Stromal cell of bone marrow (primary cell): ENCODE measurements at places on chromosomes 16 and 17.
A peak's percentile ranks its signal among the peaks of the same experiment; 100 is the strongest.

DNA sequence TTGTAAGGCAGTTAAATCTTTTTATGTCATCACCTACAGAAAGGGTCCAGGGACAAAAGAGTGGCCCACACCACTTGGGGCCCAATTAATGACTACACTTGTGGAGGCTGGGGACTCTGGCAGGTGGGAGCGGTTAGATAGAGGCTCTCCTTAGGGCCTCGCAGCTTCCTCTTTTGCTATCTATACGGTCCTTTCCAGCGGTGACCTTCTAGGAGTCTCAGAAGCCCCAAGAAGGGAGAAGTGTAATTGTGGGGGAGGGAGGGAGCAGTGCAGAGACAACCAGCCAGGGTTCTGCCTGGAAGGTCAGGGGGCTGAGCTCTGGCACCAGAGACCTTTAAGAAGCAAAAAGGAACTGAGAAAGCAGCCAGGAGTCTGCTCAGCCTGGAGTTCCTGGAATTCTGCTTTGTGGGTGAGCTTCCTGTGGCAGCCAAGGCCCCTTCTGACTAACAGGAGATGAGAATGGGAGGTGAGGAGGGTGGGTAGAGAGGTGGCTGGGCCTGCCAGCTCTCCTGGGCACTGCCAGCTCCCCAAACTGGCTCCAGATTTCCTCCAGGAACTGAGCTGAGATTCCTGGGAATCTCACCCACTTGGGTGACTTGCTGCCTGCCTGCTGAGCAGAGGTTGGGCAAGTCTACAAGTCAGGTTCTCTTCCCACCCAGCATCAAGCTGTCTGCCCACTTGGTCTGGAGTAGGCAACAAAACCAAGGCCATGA is 16.3 kb upstream of the MAP3K14 start:
- no peak for DNase-seq

GRCh38 chr16:4894276-4895150 is 42.4 kb downstream of the PPL start:
- DNase-seq: no peak

- DNase-seq: no peak
These were observed 233.1 kb upstream of the AXIN2 start for GRCh38 chr17:65794572-65794971.

DNA sequence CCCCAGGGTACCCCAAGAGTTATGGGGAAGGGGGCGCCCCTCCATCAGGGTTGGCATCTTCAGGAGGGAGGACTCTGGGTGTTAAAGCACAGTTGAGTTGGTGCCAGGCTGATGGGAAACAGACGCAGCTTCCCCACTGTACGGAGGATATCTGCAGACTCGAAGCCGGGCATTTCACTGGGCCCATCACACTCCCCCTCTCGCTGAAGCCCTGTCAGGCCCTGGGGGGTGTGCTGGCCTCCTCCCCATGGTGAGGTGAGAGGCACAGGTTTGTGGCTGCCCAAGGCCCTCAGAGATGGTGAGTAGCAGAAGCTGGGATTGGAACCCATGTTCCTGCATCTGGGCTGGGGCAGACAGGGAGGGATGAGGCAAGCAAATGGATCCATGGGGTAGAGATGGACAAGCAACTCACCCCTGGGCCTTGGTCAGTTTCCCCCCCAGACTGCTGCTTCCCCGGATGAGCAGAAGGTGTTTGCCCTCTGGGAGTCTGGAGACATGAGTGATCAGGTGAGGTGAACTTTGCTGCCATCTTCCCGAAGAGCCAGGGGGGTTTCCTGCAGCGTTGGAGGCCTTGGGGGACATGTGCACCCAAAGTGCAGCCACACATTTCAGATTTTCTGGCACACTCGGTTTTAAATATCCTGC is 31.0 kb downstream of the POLR3E start:
- DNase-seq: no peak

GRCh38 chr17:65455972-65456343 is 105.5 kb downstream of the AXIN2 start:
- no peak for DNase-seq

GRCh38 chr17:61294286-61294685 is 105.4 kb upstream of the TBX2 start:
- DNase-seq: no peak

DNA sequence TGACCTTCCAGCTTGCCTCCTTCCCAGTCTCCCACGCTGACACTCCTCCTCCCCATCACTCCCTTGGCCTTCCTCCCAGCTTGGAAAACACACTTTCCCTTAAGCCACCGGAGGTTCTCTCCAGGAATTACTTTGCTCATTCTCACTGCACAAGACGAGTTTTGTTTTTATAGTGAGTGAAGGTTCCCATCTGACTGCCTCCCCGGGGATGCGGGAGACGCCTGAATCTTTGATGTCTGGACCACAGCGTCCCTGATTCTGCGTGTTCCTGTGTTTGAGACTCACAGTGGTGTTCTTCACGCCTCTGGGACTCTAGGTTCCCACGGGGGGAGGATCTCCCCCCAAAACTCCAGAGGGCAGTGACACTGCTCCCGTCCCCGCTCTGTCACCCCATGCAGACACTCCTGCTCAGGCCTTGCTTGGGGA is 2.0 kb downstream of the DNAI2 start:
- DNase-seq: peak; percentile 62

DNA sequence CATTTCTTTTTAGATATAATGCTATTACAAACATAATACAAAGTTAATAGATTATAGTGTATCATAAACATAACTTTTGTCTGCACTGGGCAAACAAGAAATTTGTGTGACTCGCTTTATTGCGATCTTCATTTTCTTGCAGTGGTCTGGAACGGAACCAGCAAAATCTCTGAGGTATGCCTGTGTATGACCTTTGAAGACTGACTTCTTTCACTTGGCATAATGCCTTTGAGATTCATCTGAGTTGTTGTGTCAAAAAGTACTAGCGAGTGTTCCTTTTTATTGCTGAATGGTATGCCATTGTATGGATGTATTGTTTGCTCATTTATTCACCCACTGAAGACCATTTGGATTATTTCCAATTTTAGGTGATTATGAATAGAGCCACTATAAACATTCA is 69.2 kb downstream of the TANC2 start:
- DNase-seq: peak; percentile 51

DNA sequence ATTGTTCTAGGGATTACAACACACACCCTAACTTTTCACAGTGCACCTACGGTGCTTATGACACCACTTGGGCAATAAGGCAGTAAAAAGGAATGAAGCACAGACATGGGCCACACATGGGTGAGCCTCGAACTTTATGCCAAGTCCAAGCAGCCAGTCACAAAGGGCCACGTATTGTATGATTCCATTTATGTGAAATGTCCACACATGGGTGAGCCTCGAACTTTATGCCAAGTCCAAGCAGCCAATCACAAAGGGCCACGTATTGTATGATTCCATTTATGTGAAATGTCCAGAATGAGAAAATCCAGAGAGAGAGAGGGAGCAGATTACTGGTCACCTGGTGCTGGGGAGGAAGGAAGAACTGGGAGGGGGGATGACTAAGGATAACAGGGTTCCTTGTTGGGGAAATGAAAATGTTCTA is 22.2 kb downstream of the RMI2 start:
- DNase-seq: no peak

DNA sequence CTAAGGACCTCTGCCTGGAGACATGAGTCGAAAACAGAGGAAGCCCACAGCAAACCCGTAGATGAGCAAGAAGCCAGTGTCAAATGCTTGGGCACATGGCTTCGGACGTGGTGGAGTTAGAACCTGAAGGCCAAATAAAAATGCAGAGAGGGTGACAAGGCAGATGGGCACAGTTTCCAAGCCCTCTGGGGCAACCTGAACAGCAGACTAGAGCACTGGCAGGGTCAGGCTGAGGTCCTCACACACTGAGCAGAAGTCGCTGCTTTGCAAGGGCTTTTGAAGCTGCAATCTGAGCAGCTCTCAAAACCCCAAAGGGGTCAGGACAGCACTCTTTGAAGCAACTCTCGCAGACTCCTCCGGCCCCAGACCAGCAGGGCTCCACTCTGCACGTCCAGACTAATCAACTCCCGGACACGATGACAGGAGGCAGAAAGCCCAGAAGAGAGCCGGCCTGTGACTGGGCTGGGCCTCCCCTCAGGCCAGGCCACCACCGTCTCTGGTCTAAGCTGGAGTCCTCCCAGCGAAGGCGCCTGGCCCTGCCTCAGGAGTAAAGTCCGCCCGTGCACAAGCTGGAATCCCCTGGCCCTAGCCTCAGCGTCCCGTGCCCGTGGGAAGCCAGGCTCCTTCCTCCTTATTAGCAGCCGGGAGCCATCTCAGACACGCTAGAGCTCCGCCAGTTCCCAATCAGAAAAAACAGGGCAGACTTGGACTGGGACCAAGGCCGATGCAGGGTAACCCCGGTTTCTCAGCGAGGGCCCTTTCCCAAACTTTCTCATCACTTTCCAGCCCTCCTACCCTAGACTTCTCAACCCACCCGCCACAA is 924 bp downstream of the SMARCD2 start:
- no peak for DNase-seq

GRCh38 chr16:22898874-22899348 is 84.9 kb downstream of the HS3ST2 start:
- DNase-seq: peak; percentile 9

DNA sequence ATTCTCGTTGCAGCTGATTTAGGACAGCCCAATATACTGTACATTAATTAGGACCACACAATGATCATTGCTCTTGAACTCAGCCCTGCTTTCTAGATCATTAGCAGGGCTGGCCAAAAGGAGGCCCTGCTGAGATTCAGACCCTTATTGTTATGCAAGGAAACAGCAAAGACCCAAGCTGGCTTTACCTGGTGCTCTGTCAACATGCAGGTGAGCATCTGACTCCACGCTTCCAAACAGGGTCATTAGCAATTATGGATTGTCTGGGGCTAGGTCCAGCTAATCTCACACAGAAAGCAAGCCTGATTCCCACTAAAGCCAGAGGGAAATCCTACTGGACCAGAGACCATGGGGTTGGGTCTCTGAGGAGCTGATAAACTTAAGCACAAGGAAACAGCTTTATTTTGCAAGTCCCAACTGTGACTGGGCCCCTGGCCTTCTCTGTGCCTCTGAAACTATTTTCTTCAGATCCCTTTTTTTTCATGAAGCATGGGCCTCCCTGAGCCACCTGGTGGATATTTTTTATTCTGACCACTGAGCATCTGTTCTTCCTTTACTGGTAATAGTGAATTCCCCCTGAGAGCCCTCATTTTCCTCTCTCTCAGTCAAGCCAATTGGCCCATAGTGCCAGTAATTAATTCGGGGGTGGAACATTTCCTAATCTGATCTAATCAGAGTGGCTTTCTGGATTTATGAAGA is 236.1 kb downstream of the GRIN2A start:
- DNase-seq: no peak

GRCh38 chr17:32876417-32877163 is at the start of gene MYO1D:
Gene MYO1D, minus strand, starts transcription at chr17:32877124. Its CDS starts 252 bp downstream, at chr17:32876872.
- DNase-seq: no peak

GRCh38 chr16:84042879-84043485 is 387 bp upstream of the SLC38A8 start:
- DNase-seq: no peak

GRCh38 chr16:3577302-3577752 is at the start of gene NLRC3:
Gene NLRC3, minus strand, starts transcription at chr16:3577403. Its CDS starts 12,367 bp downstream, at chr16:3565036.
- no peak for DNase-seq

DNA sequence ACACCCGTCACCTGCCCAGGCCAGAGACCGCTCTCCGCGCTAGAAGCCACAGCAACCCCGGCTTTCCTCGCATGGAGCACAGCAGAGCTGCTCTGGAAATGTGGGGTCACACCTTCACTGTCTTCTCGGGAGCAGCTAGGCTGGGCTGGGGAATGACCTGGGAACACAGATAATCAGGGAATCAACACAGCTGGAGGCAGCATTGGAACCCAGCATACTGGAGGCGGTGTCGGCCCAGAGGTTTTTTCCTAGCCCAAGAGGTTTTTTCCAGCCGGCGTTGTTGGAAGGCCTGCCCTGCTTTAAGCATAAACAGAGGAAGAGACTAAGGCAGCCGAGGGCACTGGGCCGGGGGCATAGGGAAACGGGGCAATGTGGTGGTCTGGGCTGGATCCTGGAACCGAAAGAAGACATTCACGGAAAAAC is 791 bp upstream of the PLD6 start:
- no peak for DNase-seq

GRCh38 chr17:44004077-44004760 is at the start of gene NAGS:
Gene NAGS, plus strand, starts transcription at chr17:44004622. Its CDS starts 42 bp downstream, at chr17:44004664.
- DNase-seq: no peak

- DNase-seq: no peak
These were observed 41.8 kb downstream of the NOL11 start for GRCh38 chr17:67759355-67760171.

GRCh38 chr17:80002070-80002641 is 33.5 kb downstream of the TBC1D16 start:
- DNase-seq: no peak

- no peak for DNase-seq
These were observed 35.1 kb downstream of the SLC6A2 start for GRCh38 chr16:55690841-55691240.

GRCh38 chr17:65556910-65557348 is 4.5 kb downstream of the AXIN2 start:
- no peak for DNase-seq

DNA sequence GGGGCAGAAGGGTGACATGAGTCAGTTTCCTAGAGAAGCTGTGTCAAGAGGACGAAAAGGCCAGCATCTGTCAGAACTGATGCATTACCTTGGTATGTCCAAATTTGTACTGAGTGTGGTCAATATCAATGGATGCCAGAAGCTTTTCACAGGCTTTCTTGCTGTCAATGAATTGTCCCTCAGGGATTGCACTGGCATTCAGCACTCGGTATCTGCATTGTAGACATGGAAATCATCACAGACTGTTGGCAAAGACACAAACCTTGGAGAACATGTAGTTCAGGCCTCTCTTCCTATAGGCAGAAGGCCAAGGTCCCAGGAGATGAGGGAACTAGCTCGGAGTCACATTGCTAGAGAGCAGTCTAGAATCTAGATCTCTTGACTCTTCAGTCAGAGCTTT is 16.6 kb downstream of the MYH3 start:
- DNase-seq: no peak

GRCh38 chr16:73042807-73043206 is 5.1 kb downstream of the ZFHX3 start:
- DNase-seq: no peak

DNA sequence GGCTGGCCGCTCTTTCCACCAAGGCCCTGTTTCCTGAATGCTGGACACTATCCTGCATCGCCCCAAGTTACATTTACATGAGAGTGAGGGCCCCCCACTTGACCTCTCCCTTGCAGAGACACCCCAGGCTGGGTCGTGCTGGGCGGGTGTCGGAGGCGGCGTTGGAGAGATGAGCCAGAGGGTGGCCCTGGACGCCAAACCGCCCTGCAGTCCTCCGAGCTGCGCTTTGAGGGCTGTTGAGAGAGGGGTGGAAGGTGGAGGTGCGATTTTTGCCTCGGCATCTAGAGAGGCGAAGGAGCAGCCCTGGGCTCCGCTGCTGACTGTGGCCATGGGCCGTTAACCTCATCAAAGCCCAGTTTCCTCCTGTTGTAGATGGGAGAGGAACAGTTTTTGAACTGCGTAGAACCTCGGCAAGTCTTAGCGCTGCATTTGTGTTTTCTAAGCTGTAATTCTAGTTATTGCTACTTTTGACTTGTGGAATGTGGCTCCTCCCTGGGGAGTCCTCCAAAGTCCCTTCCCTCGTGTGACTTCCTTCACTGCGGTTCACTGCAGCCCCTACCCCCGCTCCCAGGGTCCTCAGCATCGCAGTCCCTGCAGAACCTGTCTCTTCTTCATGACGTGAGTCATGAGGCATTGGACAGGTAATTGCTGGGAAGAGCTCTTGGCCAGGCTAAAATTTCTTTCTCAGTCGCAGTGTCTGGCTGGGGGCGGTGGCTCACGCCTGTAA is 986 bp upstream of the ELOB start:
- DNase-seq: no peak
